ENCODE measurements at places on chromosomes 12 and 14.

DNA sequence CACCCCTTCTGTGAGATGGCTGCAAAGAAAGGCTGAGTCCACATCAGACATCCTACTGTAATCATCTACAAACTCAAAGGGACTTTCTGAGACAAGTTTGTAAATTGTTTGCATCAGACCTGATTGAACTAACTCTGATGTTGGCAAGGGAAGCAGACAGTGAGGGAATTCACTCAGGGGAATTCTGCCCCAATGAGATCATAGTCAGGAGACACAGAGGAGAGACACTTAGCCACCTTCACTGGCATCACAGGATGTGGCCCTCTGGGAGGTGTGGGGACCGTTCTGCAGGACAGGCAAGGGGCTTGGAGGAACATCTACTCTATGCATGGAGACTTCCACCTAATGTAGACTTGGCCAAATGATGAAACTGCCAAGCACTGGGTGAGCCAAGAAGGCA lies 70.7 kb upstream of the DDX11 start:
- DNase-seq: peak; percentile 38

- no peak for DNase-seq
Measured at GRCh38 chr14:74401504-74402241, 24.3 kb downstream of the SYNDIG1L start.

DNA sequence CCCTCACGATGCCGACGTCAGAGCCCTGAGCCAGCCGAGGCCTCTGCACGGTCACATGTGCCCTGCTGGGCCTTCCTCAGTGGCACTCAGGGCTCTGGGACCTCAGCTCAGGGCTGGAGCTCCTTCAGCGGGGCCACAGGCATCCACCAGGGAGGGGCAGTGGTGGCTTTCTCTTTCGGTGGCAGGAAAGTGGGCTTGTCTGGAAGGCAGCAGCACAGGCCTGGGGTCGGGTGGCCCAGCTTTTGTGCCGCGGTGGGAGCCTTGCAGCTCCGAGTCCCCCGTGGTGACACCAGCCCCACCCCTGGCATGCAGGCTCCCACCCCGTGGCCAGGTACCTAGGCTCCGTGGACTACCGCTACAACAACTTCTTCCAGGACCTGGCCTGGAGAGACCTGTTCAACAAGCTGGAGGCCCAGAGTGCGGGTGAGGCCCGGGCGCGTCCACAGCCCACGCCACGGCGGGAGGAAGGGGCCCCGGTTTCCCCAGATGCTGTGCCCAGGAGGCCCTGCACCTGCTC lies 14.2 kb upstream of the TEX22 start:
- DNase-seq: no peak

DNA sequence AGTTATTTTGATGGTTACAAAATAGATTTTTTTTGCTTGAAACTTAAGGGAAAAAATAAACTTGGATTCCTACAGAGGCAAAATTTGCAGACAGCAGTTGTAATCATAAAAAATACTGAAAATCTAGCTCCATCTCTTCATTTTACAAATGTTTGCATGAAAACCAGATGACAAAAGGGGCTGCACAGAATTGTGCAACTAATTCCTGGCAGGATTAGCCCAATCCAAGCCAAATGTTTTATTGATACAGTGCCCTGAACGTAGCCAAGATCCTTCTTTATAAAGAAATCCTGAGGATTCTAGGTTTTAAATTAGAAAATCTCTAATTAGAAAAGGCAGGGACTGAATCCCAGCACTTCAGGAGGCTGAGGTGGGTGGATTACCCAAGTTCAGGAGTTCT lies 356.4 kb upstream of the SEL1L start:
- DNase-seq: no peak

DNA sequence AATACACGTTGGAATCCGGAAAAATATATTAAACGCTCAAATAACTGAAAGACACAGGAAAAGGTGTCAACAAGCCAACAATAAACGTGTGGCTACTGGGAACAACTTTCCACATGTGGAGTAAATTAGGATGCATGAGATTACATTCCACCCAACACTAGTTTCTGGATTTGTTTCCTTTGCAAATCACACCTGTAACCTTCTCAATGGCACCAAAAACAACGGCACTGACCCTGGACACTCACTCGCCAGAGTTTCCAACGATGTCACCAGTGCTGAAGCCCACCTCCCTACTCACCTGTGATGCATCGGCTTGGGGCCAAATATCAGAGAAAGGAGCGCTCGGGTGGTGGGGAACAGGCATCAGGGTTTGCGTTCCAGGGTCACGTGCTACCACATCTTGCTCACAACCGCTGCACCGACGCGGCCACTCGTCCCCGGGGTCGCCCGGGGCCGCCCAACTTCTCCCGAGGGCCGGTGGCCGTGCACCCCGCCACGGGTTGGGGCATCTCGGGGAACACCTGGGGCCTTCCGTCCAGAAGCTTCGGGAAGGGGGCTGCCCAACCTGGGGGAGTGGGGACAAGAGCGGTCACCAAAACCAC lies 629 bp downstream of the PRDM4 start:
- DNase-seq: no peak

GRCh38 chr12:10031771-10032175 lies 1.3 kb downstream of the CLEC9A start:
- DNase-seq: no peak

GRCh38 chr14:91041450-91041849 lies 19.0 kb downstream of the RPS6KA5 start:
- no peak for DNase-seq

- no peak for DNase-seq
Measured at GRCh38 chr12:19200261-19200660, 70.7 kb downstream of the PLEKHA5 start.

- DNase-seq: no peak
Measured at GRCh38 chr14:21015312-21015711, 9.5 kb downstream of the NDRG2 start.

DNA sequence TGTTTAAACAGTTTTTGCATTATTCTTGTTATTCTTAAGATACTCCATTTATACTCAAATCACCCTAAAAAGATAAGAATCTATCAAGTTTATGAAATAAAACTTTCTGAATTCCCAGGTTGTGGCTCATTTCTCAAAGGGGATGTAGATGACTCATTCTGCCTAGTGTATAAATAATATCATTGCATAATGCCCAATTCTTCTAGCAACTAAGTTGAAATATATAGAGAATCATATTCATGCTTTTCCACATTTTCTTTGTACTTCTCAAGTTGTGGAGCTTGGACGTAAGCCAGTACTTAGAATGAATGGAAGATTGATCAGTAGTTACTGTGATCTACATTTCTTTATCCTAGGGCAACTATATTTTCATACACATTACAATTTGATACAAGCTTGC lies 201.1 kb downstream of the PPFIA2 start:
- DNase-seq: no peak

DNA sequence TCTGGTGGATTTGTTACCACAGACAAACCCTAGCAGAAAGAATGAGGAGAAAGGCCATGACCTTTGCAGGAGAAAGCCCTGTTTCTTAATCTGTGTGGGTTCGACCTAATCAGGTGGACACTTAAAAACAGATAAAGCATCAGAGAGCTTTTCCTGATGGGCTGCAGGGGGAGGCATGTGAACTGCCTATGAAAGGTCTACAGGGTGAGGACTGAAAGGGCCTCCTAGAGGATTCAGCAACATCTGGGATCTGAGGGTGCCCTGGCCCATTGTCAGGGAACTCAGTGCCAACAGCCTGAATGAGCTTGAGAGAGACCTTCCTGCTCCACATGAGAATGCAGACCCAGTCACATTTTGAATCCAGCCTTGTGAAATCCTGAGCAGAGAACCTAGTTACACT lies 178.8 kb upstream of the DDHD1 start:
- no peak for DNase-seq

DNA sequence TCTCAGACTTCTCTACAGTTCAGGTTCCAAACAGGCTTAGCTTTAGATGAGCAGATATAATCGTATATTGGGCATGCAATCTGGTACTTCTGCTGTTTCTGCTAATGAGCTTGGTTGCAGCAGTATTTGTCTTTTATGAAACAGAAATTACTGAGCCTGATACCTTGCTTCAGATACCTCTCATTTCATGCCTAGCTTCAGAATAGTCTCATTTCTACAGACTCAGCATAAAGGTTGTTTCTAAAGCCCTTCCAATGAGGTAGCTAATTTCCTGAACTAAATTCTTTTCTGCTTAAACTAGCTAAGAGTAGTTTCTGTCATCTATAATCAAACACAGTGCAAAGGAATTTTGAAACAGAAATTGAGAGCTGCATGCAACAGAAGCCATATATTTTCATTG lies 275.0 kb upstream of the KITLG start:
- no peak for DNase-seq

- DNase-seq: no peak
Measured at GRCh38 chr12:114703060-114703493, 19.1 kb upstream of the TBX3 start.

- no peak for DNase-seq
Measured at GRCh38 chr12:19826980-19827550, 387.8 kb downstream of the AEBP2 start.

DNA sequence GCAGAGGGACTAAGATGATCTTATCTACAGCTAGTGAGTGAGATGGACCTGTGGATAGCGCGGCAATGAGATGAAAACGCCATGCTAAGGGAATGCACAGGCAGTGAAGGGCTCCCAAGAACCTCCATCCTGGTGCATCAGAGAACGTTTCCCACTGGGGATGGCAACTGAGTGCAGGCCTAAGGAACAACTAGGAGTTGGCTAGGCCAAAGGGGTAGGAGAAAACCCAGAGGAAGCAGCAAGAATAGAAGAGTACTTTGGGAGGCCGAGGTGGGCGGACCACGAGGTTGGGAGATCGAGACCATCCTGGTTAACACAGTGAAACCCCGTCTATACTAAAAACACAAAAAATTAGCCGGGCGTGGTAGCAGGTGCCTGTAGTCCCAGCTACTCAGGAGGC lies 24.6 kb upstream of the BATF start:
- DNase-seq: no peak

- peak; percentile 65 for DNase-seq
Measured at GRCh38 chr12:101839324-101840283, 8.8 kb upstream of the GNPTAB start.

DNA sequence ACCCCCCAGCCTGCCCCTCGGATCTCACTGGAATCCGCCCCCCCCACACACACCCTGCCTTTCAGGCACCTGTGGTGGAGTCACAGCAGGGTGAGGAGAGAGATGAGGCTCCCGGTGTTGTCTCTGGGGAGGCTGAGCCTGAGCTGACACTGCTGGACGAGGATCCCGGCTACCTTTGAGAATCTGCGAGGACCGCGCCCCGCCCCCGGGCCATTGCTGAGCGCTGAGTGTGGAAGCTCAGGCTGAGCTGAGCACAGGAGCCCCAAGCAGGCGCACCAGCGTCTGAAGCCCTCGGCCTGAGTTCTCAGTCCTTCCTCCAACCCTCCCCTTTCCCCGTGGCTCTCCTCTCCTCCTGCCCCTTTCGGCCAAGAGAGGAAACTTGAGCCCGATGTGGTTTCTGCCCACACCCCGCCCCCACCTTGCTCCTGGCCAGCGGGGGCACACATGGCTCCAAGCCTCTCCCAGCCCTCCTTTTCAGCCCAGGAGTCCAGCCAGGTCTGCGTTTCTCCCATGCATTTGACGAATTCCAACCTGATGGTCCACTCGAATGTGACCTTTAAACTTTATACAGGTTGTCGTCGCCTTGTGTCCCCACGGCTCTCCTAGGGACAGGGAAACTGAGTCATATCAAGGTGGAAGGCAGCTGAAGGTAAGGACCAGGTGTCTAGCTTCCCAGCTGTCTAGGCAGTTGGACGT lies at the start of gene NFE2:
NFE2 (minus strand) TSS at position 284 of the 696 bp plus-strand sequence. CDS start 5,767 bp downstream, outside the sequence.
- DNase-seq: peak; percentile 65

GRCh38 chr12:110475426-110475825 lies 6.8 kb downstream of the FAM216A start:
- no peak for DNase-seq

DNA sequence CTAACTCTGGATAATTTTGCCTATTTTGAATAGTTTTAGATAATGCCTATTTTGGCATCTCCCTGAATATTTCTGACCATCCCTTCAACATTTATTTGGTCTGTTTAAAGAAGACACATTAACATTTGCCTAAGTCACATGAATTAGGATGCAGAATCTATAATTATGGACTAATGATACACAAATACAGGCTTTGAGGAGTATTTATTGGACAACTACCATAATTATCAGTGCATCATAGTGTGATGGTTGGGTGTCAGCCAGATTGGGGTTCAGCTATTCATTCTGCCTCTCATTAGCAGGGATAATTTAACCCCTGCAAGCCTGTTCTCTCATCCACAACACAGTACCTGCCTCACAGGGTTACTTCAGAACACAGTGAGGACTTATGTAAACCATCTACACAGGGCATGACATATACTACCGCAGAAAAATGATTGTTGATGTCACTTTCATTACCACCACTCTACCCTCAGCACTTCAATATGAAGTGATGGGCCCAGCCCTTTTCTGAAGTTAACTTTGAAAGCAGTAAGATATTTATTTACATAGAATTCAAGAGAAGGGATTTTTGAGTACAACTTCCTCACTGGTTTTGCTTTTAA lies 14.4 kb downstream of the PRKCH start:
- DNase-seq: no peak

GRCh38 chr12:39835517-39836489 lies 216.2 kb upstream of the ABCD2 start:
- DNase-seq: no peak

DNA sequence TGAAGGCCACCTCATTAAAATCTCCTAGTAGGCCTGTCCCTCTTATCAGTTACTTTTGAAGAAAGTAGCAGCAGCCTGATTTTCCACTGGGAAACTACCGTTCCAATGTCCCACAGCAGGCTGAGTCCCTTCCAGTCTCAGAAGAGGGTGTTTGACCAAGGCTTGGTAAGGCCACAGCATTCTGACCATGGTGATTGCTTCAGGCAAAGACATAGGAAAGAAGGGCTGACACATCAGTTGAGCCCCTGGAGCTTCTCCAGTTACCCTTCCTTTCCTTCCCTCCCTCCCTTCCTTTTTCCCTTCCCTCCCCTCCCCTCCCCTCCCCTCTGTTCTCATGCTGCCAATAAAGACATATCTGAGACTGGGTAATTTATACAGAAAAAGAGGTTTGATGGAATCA lies 234.3 kb upstream of the NOS1 start:
- no peak for DNase-seq

DNA sequence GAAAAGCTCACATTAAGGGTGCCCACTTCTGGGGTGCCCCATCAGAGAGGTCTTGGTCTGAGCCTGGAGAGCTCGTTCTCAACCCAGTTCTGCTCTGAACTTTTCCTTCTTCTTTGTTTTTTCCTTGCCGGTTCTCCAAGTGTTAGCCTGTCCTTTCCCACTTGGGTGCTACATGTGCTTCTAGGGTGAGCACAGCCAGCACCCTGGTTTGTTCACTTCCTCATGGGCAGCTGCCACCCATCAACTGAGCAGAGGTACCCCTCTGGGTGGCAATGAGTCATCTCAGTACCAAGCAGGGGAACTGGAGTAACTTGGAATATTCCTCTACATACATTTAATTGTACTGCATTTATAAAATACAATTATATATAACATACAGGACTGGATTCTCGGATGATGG lies 3.9 kb upstream of the SYNE3 start:
- no peak for DNase-seq

GRCh38 chr12:85877459-85877858 lies 3.4 kb downstream of the NTS start:
- DNase-seq: no peak

DNA sequence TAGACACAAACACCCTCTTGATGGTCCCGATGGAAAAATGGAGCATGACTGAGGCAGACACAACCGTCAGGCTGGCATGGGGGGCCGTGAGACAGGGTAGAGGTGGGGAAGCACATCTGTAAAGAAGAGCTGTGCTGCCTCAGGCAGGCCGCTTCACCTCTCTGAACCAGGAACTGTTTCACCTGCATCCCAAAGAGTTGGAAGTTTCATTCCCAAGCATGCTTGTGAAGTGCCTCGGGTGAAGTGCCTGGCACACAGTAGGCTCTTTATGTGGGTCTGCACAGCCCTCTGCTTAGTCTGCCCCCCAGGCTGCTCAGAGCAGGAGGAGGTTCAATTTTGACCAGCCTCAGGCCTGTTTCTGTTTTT lies 685 bp upstream of the SERPINA1 start:
- DNase-seq: no peak

All from right forelimb (tissue), 1 donor.